ENCODE measurements at places on chromosomes 2 and 18.
A peak's percentile ranks its signal among the peaks of the same experiment; 100 is the strongest.

DNA sequence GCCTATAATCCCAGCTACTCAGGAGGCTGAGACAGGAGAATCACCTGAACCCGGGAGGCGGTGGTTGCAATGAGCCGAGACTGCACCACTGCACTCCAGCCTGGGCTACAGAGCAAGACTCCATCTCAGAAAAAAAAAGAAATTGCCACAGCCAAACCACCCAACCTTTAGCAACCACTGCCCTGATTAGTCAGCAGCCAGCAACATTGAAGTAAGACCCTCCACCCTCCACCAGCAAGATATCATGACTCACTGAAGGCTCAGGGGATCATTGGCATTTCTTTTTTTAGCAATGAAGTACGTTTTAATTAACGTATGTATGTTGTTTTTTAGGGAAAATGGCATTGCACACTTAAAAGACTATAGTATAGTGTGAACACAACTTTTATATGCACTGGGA is 349.1 kb upstream of the ACVR2A start:
- DNase-seq: no peak

- no peak for DNase-seq
Observed at GRCh38 chr2:26702025-26702424, 9.5 kb downstream of the KCNK3 start.

- peak; percentile 16 for DNase-seq
Observed at GRCh38 chr2:207123335-207123744, 42.4 kb downstream of the KLF7 start.

DNA sequence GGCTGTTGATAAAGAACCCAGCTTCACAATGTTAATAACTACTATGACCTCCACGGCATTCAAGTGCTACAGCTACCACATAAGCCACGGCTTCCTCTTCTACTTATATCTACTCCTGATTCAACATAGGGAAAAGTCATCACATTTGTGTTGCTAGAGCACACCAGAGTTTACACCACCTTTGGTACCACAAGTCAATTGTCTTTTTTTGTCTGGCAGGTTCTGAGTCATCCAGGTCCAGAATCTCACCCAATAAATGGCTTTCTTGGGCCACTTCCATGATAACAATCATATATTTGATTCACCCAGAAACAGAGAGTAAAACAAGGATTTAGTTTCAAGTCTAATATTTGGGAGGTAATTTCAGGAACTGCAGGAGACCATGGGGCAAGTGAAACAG is 480.2 kb downstream of the TMX3 start:
- no peak for DNase-seq
